ENCODE measurements at places on chromosomes 6 and 20.

DNA sequence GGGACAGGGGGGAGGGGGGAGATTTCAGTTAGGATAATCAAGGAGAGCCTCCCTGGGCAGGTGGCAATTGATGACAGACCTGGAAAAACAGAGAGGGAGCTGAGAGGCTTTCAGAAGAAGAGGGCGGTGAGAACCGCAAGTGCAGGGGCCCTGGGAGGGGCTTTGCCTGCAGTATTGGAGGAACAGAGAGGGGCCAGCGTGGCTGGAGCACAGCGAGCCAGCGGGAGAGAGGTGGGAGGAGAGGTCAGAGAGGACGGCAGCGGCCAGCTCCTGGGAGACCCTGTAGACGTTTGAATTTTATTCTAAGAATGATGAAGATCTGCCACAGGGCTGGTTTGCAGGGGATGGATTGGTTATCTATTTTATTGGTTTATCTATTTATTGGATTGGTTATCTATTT is 34.5 kb upstream of the NOL4L start:
- no peak for DNase-seq

GRCh38 chr6:70310063-70310694 is 7.3 kb upstream of the COL9A1 start:
- no peak for DNase-seq

- peak; percentile 38 for DNase-seq
These were observed 623 bp upstream of the MRPS26 start for GRCh38 chr20:3045042-3045815.

DNA sequence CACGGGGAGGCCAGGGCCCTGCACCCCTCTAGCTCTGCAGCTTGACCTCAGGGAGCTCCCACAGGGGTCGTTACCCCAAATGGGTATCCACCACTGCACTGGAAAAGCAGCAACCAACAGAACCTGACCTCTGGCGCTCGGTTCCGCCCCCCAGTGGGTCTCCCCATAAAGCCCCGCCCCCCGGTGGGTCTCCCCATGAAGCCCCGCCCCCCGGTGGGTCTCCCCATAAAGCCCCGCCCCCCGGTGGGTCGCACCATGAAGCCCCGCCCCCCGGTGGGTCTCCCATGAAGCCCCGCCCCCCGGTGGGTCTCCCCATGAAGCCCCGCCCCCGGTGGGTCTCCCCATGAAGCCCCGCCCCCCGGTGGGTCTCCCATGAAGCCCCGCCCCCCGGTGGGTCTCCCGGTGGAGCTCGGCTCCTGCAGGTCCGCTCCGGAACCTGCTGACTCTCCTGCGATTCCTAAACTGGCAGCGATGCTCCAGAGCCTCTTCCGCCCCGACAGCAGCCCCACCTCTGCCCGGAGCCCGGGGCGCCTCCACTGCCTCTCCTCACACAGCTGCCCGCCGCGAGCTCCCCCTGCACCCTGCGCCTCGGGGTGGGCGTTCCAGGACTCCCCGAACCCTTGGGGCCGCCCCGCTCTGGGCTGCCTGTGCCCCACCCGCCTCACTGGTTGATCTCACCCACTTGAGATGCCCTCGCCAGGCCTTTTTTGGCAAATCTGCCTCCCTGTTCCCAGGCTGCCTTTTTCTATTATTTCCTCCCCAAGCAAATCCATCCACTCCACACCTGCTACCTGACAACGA is 12.1 kb downstream of the SLC2A4RG start:
- DNase-seq: no peak

DNA sequence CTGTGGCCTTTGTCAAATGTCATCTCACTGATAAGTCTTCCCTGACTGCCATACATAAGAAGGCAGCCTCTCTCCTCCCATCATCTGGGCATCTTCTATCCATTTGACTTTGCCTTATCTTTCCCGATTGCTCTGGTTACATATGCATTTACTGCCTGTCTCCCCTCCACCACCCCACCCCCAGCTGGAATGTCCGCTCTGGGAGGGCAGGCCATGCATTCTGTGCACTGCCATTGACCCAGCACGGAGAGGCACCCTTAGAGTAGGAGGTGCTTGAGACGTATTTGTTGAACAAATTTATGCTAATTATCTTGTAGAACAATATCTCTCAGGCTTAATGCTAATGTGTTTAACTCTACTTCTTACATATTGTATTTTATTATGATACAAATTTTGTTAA is 183.9 kb upstream of the HDAC2 start:
- no peak for DNase-seq

DNA sequence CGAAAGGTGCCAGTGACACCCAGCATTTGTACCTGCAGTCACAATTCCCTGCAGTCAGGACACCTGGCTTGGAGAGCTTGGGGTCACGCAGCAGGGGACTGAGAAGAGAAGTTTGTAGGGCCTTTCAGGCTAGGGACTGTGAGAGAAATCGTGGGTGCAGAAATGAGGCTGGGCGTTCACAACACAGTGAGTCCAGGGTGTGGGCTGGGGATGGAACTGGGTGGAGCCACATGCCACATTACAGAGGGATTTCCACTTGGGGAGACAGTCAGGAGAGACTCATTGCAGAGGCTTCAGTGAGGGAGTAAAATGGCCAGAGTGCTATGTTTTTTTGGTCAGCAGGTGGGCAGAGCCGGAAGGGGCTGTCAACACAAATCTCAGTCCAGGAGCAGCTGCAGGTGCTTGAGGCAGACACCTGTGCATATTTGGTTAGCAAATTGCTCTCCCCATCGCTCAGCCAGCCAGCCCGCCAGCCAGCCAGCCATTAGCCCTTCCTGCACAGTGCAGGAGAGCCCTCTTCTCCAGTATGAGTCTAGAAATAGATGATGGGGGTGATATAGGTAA is 7.4 kb downstream of the ITPR3 start:
- no peak for DNase-seq

DNA sequence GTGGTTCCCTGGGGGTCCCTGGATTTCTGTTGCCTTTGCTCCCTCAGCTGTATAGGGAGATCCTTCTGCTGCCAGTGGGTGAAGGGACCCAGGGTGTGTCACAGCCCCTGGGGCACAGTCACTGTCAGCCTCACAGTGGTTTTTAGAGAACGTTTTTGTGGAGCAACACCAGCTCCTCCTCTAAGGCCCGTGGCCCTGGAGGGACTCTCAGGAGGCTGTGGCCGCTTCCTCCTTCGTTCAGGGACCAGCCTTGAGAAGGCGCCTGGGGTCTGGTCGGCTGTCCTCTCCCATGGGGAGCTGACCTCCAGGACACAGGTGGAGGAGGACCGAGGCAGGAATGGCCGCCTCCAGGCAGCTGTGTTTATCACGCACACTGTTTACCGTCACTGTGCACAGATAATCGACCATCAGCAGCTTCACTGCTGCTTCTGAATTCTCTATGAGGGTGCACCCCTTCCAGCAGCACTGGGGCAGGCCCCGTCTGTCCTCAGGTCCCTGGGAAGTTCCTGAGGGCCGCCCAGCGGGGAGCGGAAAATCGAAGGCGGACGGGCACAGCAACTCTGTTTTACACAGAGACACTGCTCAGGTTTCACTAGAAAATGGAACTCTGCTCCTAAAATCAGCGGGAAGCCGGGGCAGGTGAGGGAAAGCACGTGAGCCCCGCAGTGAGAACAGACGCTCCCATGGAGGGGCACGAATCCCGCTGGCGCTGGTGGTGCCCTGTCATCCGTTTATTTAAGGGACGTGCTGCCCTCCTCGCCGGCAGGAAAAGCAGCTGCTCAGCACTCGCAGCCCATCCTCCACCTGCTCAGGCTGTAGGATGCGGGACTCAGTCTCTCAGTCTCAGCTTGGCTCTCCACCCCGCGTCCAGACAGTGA is 10.4 kb upstream of the FRMD1 start:
- DNase-seq: no peak

DNA sequence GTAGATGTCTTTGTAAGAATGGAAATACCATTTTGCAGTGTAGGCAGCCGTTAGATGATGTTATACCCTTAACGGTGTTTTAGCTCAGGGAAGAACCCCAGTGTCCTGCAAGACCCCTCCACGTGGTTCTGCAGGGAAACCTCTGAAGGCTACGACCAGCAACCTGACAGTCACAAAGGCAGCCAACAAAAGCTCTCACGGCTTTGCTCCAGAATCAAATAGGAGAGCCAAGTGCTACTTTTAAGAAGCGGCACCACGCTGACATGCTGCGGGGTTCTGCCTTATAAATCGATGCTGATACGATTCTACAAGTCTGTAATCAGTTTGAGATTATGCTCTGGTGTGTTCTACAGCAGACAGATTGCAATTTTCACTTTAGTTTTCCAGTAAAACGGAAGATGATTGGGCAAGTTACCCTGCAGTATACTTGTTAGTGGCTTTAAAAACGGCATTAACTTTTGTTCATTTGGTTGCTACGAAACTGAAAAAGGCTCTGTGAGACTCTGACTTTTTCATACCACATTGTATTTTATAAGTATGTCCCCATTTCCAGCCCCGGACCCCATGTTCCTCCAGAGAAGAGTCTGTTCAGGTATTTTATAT is 312.9 kb downstream of the SAMD5 start:
- DNase-seq: no peak

DNA sequence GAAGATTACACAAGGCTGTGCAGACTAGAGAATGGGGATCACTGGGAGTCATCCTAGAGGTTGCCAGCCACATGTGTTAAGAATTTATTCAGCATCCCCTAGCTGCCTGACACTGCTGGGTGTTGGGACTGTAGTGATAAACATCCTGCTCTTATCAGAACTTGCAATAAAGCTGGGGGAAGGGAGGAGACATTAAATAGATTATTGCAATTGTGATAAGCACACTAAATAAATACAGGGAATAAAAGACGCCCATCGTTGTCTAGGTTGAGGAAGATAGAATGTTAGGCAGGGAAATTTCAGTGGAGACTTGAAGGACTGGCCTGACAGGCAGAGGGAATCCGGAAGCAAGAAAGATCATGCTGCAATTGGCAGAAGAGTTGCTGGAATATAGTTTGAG is 33.2 kb upstream of the TRAM2 start:
- DNase-seq: no peak

- no peak for DNase-seq
These were observed 29.9 kb upstream of the PREP start for GRCh38 chr6:105432797-105433196.

GRCh38 chr6:64252256-64252655 is 616.7 kb downstream of the PHF3 start:
- DNase-seq: no peak

DNA sequence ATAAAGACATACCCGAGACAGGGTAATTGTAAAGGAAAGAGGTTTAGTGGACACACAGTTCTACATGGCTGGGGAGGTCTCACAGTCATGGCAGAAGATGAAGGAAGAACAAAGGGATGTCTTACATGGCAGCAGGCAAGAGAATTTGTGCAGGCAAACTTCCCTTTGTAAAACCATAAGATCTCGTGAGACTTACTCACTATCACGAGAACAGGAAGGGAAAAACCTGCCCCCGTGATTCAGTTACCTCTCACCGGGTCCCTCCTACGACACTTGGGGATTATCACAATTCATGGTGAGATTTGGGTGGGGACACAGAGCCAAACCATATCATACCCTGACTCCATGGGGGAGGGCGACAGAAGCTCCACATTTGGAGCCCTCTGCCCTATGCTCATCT is 7.4 kb upstream of the VAPB start:
- no peak for DNase-seq

DNA sequence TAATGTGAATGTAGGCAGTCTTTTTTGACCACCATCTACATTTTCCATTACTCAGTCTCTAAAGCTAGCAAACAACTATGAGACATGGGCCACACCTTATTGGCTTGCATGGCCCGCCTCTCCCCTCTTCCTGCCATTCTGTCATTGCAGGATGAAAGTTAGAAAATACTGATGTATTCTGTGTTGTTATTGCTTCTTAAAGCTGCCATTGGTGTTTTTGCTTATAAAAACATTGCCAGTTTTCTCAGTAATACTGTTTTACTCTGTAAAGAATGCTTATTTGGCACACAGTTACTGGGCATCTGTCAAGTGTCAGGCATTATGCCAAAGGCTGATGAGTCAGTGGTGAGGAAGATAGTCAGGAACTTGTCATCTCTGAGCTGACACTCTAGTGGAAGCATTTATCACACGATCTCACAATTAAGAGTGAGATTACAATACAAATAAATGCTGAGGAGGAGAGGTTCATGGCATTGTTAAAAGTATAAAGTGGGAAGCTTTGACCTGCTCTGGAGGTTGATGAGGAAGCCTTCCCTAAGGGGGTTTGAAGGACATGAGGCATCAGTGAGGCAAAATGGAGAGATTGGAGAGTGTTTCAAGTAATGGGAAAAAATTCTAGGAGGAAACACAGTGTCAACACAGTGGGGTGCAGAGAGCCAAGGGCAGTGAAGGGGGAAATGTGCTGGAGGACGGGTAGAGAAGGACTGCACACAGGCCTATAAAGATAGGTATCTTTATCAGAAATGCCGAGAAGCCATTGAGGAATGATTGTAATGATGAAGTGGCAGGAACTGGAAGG is 14.7 kb downstream of the KLHL32 start:
- DNase-seq: no peak

DNA sequence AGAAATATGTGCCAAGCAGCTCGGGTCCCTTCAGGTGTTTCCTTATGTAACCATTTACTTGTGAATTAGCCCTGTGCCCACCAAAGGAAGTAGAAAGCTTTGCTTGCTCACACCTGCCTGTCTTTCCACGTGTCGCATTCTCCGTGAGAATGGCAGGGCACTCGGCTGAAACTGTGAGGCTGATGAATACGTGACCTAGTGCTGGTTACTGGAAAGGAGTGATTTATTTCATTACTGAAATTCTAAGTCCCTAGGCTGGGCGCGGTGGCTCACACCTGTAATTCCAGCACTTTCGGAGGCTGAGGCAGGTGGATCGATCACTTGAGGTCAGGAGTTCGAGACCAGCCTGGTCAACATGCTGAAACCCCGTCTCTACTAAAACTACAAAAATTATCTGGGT is 45.9 kb upstream of the TULP1 start:
- no peak for DNase-seq

GRCh38 chr6:29561091-29561490 is 1.6 kb upstream of the UBD start:
- no peak for DNase-seq

DNA sequence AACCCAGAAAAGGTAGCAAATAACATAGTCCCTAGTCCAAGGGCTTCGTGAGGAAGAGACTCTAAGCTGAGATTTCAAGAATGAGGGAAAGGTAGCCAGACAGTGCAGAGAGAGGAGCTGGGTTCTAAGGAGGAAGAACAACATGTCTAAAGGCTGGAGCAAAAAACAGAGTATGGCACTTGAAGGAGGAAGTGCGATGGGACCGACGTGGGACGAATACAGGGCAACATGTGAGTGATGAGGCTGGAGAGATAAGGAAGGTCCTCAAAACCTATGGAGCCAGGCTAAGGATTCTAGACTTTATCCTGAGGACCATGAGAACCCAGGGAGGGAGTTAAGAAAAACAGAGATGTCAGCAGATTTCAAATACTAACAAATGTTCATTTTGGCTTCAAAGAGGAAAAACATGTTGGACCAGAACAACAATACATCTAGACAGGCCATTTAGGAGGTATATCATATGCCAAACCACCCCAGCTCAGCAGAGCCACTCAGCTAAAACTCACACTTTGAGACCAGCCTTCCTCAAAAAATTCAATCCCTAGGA is 17.5 kb downstream of the ATXN1 start:
- no peak for DNase-seq

GRCh38 chr6:13234130-13234529 is 94.2 kb downstream of the TBC1D7 start:
- no peak for DNase-seq

- DNase-seq: no peak
These were observed 30.3 kb upstream of the OCSTAMP start for GRCh38 chr20:46580613-46581205.
